Neural crest cell (in vitro differentiated cells): ENCODE measurements at places on chromosomes 1 and 21.

- no peak for DNase-seq
These were observed 734 bp upstream of the C1orf210 start for GRCh38 chr1:43286115-43286514.

GRCh38 chr1:9902060-9902452 is 8.0 kb downstream of the CTNNBIP1 start:
- no peak for DNase-seq

DNA sequence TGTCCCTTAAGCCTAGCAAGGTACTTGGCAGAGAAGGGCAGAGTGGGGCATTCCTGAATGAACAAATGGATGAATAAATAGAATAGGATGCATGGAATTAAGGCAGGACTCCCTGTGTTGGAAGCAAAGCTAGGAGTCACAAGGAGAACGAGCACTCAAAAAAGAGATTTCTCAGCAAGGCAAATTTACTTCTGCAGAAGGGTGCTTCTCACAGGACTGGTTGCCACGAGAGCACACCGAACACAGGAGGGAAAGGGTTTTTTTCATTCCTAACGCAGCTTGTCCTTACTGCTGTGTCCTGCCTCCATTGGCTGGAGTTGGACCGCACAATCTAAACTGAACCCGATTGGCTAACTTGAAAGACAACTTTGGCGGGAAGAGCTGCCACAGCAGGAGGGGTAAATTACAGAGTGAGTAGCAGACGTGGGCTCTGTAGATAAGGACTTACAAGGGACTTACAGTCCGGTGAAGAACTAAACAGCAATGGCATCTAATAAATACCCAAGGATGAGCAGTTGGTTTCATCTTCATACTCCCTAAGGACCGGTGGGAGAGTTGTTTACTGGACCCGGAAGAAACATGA is 52.4 kb downstream of the KIF26B start:
- DNase-seq, result no peak

- DNase-seq, result no peak
These were observed 8.0 kb downstream of the CORT start for GRCh38 chr1:10457875-10458274.

DNA sequence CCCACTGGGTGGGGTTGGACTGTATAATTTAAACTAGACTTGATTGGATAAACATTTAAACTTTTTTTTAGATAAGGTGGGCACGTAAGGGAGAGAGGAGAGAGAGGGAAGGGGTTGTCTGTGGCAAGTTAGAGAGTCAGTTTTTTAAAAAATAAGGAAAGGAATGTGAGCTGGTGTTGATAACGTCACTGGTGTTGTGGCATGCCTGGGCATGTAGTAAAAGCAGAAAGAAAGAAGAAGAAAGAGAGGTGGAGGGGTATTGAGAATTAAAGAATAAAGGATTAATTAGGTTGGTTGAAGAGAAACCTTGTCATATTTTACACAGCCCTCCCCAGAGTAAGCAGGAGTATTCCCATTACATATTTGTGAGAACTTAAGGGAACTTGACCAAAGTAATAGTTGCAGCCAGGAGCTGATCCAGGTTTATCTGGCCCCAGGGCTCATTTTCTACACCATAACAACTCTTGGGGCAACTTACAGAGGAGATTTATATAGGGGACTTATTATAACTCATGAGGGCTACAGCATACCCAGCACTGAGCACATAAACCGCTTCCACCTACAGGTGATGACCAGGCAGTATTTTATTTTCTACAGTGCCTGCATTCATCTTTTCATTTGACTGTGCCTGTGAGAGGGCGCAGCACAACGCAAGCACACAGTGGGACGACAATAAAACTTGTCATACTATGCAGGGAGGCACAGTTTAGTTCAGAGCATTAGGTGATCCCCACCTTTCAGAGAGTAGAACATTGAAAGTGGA is 70.2 kb downstream of the CCDC30 start:
- DNase-seq, result no peak

GRCh38 chr1:72037745-72038343 is 244.5 kb downstream of the NEGR1 start:
- DNase-seq, result peak; percentile 36

DNA sequence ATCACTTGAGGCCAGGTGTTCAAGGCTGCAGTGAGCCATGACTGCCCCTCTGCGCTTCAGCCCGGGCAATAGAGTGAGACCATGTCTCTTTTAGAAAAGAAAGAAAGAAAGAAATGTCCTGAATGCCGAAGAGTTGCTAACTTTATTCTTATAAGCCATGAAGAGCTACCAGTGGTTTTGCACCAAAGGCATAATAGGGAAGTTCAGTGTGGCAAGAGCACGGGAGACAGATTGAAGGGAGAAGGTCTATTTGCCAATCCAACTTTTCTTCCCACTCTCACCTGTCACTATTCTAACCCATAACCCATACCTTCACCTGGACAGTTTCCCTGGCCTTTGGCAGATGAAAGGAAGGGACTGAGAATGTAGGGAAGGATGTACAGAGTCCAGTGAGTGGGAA is 4.4 kb upstream of the PEA15 start:
- DNase-seq, result no peak

GRCh38 chr1:73800376-73800775 is 397.6 kb downstream of the LRRIQ3 start:
- DNase-seq, result no peak

- peak; percentile 7 for DNase-seq
These were observed 104.6 kb downstream of the DIRAS3 start for GRCh38 chr1:67945733-67946374.

GRCh38 chr21:37742115-37742514 is 174.1 kb downstream of the KCNJ6 start:
- DNase-seq, result no peak

DNA sequence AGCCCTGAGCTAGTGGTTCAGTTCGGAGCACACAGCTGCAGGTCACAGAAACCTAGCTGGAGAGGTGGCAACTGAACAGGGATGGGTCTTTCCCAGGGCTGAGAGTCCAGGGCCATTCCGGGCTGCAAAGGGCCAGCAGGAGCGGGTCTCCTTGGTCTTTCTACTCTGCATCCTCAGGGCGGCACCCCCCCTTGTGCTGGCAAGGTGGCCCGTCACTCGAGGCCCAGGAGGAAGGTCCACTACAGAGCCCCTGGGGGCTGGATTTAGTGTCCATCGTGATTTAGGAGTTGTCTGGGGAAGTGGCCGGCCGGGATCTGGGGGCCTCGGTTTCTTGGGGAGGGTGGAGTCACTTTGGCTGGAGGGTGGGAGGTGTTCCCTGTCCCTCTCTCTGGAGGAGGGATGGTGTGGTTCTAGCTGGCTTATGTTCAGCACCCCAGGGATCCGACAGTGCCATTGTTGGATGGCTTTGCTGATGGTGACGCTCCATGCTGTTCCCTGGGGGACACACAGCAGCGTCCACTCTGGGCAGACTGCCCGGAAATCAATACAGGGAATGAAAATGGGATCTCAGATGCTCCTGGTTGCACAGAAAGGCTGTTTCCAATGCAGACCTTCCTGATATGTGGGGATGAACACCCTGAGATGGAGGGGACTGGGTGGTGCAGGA is 64.4 kb downstream of the UMODL1 start:
- no peak for DNase-seq

GRCh38 chr1:19811206-19811851 is 3.8 kb downstream of the RNF186 start:
- peak; percentile 40 for DNase-seq

GRCh38 chr1:50417946-50418599 is 5.2 kb downstream of the DMRTA2 start:
- DNase-seq, result no peak

DNA sequence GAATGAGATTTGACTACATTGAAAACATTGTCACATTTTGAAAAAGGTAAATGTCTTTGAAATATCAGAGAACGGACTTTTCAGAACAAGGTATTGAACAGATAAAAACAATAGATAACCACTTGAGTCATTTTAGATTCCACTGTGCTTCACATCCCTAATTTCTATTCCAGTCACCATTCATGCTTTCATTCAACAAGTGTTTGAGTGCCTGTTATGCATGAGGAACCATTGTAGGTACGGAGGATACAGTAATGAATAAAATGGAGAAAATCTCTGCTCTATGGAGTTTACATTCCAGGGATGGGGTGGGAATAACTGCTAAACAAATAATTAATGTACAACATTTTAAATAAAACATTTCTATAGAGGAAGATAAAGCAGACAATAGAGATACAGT is 26.3 kb downstream of the ZMYM4 start:
- DNase-seq, result no peak
